Caudate nucleus (tissue), 63 donors: ENCODE measurements at places on chromosomes 13 and 19.

- DNase-seq, result no peak
Observed at GRCh38 chr13:30234619-30235162, 72.7 kb downstream of the KATNAL1 start.

- no peak for DNase-seq
Observed at GRCh38 chr13:90237852-90238251, 1109.6 kb upstream of the MIR17HG start.

DNA sequence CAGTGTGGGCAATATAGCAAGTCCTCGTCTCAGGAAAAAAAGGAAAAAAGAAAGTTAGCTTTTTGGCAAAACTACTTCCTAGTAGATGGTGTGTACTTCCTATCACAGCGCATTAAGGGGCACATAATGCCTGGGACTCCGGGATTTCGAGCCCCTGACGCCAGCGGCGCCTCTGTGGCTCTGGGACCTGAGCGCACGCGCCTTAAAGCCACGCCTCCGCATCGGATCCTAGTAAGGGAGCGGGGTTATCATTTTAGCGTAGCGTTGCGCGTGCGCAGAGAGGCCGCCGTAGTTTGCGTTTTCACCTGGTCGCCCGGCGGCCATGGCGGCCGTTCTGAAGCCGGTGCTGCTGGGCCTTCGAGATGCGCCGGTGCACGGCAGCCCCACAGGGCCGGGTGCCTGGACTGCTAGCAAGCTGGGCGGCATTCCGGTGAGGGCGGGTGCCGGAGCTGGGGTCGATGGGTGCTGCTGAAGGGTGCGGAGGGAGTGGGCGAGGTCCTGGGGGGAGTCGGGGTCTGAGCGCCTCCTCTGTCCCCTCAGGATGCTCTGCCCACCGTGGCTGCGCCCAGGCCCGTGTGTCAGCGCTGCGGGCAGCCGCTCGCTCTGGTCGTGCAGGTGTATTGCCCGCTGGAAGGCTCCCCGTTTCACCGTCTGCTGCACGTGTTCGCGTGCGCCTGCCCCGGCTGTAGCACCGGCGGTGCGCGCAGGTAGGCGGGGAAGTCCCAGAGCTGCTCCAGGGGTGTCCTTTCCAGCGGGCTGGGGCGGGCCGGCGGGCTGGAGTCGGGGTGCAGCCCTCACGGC lies at the start of gene PDCD2L:
Gene PDCD2L, plus strand, starts transcription at position 291 of the 801 bp plus-strand sequence. Its CDS starts 32 bp downstream, at position 323.
- DNase-seq, result peak; percentile 27

DNA sequence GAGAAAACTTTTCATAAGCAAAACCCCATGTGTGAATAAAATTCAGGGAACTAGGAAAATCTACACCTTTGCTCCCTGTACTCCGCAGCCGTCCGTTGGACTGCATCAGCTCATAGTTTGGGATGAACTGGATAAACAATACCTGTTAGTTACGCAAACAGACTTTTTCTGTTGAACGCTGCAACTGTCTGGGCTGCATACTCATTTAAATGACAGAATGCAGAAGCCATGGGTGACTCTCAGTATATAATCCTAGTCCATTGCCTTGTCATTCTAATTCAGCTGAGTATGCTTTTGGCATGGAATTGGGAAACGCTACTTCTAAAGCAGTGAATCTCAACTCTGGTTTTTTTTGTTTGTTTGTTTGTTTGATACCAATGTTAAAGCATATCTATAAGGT lies 151.6 kb downstream of the SLITRK1 start:
- no peak for DNase-seq

DNA sequence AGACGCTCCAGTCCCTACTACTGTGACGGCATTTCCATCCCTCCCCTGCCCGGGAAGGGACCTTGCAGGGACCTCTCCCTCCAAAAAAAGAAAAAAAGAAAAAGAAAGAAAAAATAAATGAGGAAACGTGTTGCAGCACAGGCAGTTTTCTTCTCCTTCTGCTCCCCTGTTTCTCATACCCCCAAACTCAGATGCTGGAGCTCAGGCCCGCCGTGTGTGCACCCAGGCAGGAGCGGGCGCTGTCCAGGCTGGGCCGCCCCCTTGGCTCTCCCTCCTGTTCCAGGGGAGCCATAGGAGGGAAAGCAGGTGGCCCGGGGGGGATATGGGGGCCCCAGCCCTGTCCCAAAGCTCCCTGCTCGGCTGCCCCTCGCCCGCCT lies 5.8 kb downstream of the YIPF2 start:
- DNase-seq, result no peak

DNA sequence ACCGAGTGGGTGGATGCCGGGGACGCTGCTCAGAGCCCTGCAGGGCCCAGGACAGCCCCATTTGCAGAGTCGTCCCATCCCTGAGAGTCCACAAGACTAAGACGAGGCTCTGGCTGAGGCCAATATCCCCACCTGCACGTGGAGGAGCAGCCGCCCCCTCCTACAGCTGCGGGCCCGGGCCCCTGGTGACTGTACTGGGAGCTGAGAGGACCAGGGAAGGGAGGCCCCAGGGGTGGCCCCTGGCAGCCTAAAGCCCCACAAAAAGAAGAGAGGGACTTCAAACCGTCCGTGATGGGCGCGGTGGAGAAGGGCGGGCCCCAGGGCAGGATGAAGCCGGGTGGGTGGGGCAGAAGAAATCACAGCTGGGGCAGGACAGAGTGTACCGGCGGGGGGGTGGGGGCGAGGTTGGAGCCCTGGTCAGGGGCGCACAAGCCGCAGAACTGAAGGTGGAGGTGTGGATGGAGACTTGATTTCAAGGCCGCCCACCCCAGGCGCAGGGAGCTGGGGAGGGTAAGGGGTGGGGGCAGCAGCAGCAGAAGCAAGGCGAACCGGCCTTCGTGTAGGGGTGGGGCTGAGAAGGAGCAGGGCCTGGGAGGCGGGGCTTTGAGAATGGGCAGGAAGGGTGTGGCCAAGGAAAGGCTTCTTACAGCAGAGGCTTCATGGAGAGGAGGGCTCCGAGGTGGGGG lies 12.9 kb downstream of the CFD start:
- no peak for DNase-seq

DNA sequence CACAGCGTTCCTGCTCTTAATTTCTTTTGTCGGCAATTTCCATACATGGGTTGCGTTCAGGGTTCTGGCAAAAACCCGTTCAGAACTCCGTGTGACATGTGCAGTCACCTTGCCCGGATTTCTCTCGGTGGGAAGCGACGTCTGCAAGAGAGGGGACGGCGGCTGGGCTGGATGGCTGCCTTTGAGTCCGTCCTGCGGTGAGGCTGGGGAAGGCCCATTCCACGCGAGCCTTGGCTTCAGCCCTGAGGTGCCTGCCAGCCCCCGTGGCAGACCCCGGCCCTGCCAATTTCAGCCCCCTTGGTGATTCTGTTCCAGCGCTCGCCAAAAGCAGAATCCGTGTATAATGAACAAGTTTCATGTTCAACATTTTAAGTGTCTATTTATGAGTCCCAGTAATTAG lies 72.6 kb upstream of the TSHZ3 start:
- no peak for DNase-seq

DNA sequence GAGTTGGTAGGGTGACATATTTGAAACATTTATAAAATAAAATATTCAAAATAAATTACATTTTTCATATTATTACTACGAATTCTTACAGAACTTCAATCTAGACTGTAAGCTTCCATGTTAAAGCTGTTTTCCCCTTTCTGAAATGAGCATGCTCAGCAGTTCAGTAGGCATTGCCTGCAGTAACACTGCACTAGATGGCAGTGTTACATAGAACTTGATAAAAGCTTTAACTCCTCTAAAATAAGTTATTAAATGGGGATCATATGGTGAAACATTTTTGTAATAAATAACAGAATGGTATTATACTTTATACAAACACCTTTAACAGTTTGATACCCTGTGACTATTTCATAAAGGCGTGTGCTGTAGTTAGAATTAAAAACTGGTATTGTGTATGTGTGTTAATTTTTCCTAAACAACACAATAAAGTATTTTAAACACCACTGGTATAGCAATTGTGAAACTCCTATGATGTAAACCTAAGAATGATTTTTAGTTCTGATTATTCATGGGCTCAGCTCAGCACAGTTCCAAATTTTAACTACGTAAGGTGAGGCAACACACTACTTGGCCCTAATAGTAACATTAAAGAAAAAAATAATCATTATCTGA lies 11.6 kb upstream of the GPR18 start:
- DNase-seq, result no peak

GRCh38 chr13:34048652-34049051 lies 230.7 kb downstream of the RFC3 start:
- DNase-seq, result no peak
